ENCODE measurements at places on chromosomes 5 and 9.

GRCh38 chr9:21395778-21396717 lies 10.8 kb upstream of the IFNA2 start:
- DNase-seq, result no peak

DNA sequence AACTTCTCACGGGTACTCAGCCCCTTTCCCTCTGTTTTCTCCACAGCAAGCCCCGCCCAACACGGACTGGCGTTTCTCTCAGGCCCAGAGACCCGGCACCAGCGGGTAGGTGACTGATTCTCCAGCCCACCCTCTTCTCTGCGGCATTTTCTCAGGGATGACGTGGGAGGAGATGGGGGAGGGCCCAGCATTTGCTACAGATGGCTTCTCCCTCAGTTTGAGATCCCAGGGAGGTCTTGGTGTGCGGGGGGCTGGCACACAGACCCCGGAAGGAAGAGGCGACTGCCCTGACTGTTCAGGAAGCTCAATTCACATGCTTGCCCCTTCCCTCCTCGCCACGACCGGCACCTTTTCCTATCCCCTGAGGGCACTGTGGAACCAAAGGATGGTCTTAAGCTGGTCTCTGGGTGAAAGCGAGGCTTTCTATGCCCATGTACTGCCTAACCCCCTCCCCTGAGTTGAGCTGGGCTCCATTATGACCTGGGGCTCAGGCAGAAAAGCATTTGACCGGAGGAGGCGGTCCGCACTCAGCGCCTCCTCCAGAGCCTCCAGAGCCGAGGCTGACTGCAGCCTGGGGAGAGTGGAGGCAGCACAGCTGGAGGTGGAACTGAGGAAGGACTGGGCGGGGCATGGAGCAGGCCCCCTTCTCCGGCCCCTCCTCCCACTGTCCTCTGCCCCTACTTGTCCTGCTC lies 6.0 kb downstream of the PCDHGC5 start:
- no peak for DNase-seq

GRCh38 chr5:115465431-115465830 lies 79.1 kb downstream of the FEM1C start:
- DNase-seq, result no peak

GRCh38 chr5:21573416-21574314 lies 1279.5 kb downstream of the CDH12 start:
- DNase-seq, result no peak

GRCh38 chr9:91273853-91274552 lies 87.7 kb downstream of the AUH start:
- DNase-seq, result no peak

GRCh38 chr9:115058175-115058574 lies 59.8 kb downstream of the TNC start:
- no peak for DNase-seq

DNA sequence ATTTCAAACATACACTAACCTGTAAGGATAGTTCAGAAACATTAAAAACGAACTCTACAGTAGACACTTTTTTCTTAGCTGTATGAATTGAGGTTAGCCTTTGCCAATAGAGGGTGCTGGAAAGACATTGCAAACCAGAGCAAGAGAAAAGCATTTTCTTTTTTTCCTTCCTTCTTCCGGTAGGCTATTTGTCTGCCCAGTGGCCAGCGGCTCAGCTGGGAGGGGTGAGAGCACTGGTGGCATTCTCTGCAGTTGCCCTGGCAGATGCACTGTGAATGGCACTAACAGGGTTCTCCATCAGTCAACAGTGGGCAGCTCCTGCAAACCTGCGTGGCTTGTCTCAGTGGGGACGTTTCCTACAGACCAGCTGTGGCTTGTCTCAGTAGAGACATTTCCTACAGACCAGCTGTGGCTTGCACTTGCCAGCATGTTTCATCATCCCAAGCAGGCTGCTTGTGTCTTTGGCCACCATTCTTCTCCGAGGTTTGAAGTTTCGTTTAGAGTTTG lies 984.5 kb upstream of the CDH18 start:
- DNase-seq, result no peak

GRCh38 chr5:137708796-137709559 lies 26.9 kb downstream of the KLHL3 start:
- DNase-seq, result no peak
